Breast epithelium (tissue), 4 donors: ENCODE measurements at places on chromosomes 12 and 14.

DNA sequence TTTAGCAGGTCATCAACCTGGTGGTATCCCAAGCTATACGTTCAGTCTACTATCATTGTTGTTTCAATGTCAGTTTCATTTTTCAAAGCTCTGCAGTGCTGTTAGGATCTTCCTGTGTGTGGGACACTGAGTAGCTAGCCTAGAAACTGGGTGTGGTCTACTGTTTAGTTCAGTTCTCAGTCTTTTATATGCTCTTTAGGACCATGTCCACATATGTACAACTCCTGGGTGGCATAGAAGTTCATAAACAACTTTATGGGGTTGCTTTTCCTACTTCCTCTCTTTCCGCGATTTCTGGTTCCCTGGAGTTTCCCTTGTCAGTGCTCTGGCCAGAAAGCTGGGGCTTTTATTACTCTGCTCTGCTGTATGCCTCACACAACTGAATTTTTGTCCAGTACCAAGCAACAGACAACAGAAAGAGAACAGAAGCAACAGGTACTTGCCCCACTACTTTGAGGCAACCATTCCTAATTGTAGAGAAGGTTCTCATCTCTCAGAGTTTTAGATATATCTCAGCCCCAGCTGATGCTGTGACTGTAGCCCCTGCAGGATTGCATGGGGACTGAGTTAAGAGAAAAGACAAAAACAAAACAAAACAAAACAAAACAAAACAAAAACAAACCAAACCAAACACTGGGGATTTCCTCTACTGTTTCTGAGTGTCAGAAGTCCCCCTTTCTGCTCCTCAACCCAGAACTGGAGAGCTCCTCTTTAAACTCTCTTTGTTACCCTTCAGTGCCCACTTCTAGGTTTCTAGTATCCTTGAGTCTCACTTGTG, 30.3 kb downstream of the MIS18BP1 start:
- no peak overlapping the region for H3K4me3 ChIP-seq
- H3K27me3 ChIP-seq, result no peaks in the 10 kb centered on the region
- no peak overlapping the region for H3K27ac ChIP-seq
- no peaks in the 10 kb centered on the region for H3K4me1 ChIP-seq
- no peaks in the 10 kb centered on the region for H3K36me3 ChIP-seq

GRCh38 chr12:12582193-12582881, 19.7 kb upstream of the DUSP16 start:
- H3K4me1 ChIP-seq, result no peaks in the 10 kb centered on the region
- H3K36me3 ChIP-seq, result no peaks in the 10 kb centered on the region
- H3K27ac ChIP-seq, result peak overlapping the region; percentile 66
- H3K4me3 ChIP-seq, result no peak overlapping the region
- DNase-seq, result no peak

GRCh38 chr12:75505706-75506312, 5.6 kb downstream of the KRR1 start:
- no peak overlapping the region for H3K27ac ChIP-seq
- H3K36me3 ChIP-seq, result no peaks in the 10 kb centered on the region
- H3K4me3 ChIP-seq, result no peak overlapping the region
- DNase-seq, result no peak
- H3K4me1 ChIP-seq, result peaks cover 8% of the 10 kb centered on the region

DNA sequence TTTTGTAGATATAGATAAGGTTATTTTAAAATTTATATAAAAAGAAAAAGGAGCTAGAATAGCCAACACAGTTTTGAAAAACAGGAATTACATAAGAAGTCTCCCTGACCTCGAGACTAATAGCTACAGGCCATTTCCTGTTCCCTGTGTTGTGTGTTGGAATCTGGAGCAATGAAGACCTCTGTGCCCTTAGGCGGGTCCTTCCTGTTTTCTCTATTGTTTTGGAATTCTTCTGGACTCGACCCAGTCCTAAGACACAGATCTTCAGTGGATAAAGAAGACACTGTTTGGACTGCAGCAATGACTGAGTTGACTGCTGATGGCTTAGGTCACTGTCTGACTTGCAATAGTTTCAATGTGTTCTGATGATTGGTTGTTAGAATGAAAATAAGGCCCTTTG, 26.2 kb downstream of the SNRPF start:
- no peaks in the 10 kb centered on the region for H3K27me3 ChIP-seq
- H3K4me1 ChIP-seq, result no peaks in the 10 kb centered on the region
- H3K4me3 ChIP-seq, result no peak overlapping the region
- H3K36me3 ChIP-seq, result no peaks in the 10 kb centered on the region
- peak overlapping the region; percentile 69 for H3K27ac ChIP-seq

DNA sequence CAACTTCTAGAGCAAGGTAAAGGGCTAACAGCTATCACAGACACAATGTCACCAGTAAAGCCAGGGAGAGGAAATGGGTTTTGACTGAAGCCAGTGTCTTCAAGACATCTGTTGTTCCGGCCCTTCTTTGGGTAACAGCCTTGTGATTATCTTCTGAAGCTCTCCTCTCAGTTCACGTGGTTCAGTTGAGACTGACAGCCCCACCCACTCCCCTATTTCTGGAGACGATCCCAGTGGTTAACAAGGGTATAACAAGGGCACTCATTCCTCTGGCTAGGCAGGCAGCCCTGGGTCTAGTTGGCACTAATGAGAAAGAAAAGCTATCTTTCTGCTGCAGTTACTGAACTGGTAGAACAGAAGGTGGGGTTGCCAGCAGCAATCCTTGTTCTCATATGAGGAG, 6.9 kb downstream of the GNPTAB start:
- H3K27me3 ChIP-seq, result no peaks in the 10 kb centered on the region
- H3K36me3 ChIP-seq, result no peaks in the 10 kb centered on the region
- no peak overlapping the region for H3K4me3 ChIP-seq

DNA sequence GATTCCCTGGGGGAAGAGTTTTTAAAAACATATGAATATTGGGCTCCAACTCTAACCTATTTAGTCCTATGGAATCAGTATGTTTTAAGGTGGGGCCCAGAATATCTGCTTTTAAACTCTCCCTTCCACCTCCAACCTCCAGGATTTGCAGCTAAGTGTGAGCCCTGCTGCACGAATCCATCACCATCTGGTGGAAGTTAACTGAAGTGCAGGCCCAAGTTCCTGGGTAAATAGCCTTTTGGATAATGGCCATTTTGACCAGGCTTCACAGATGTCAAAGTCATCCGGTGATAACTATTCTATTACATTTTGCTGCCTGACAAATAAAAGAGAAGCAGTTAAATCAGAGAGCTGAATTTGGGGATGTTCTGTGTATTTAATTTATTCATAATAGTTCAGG, 58.1 kb upstream of the RMST start:
- H3K4me3 ChIP-seq, result no peak overlapping the region
- H3K27me3 ChIP-seq, result no peaks in the 10 kb centered on the region
- H3K27ac ChIP-seq, result no peak overlapping the region
- no peaks in the 10 kb centered on the region for H3K4me1 ChIP-seq

DNA sequence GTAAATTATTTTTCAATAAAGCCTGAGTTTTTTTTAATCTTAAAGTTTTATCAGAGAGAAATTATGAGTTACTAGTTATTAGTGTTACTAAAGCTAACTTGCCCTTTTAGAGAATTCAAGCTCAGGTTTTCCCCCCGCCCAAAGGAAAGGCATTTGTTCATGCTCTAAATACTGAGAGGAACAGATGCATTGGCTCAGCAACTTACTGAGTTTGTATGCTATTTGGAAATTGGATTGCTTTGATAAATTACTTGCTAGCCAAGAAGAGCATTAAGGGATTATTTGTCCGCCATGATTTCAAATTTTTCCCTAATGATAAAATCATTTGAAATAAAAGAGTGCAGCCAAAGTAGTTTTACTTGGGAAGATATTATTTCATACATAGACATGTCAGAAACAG, 149.4 kb downstream of the METTL25 start:
- no peak overlapping the region for H3K27ac ChIP-seq
- no peak for DNase-seq
- no peaks in the 10 kb centered on the region for H3K27me3 ChIP-seq
- no peak overlapping the region for H3K4me3 ChIP-seq
- H3K4me1 ChIP-seq, result no peaks in the 10 kb centered on the region

DNA sequence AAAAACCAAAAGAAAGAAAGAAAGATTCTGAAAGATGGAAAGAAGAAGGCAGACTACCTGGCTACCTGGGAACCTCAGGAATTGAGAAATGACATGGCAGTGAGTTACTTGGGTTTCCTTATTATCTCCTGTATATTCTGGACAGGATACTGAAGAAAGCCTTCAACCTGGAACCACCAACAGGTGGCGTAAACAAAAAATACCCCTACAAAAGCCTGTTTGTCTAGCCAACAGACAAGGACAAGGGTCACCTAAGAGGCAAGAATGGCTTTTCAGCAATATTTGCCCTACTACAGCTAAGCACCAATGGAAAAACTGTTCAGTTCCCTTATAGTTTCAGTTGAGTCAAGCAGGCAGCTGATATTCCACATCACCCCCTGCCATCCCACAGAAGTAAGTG, 274.9 kb downstream of the GPHN start:
- no peaks in the 10 kb centered on the region for H3K36me3 ChIP-seq
- DNase-seq, result no peak
- no peak overlapping the region for H3K4me3 ChIP-seq
- H3K4me1 ChIP-seq, result no peaks in the 10 kb centered on the region
- H3K27me3 ChIP-seq, result no peaks in the 10 kb centered on the region
- H3K27ac ChIP-seq, result no peak overlapping the region

DNA sequence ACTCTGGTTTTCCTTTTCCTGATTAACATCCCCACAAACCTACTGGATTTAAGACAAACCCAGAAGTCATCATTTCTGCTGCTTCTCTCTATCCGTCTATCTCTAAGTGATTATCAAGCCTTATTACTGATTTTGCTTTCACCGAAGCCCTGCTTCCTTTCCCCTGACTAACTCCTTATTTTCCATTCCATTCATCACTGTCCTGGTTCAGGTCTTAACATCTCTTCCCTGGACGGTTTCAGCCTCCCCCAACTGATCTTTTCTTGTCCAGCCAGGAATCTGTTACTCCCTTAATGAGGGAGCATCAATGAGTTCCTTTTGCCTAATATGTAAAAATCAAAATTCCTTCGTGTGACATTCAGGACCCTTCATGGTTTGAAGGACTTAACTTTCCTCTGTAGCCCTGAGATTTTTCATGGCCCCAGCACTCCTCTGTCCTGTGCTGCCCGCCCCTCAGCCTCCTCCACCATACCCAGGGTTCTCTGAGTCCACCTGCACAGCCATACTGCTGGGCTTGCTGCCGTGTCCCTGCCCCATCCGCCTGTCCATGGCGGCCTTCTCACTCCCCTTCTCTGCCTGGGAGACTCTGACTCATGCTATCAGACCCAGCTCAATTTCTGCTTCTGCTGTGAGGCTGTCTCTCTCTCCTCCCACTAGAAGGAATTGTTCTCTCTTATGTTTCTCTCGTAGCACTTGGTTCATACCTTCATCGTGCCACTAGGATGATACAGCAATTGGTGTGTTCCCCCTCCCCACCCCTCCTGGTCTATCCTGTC, 167.8 kb upstream of the HIF1A start:
- no peak for DNase-seq
- H3K4me3 ChIP-seq, result no peak overlapping the region
- peak overlapping the region; percentile 87 for H3K27ac ChIP-seq

DNA sequence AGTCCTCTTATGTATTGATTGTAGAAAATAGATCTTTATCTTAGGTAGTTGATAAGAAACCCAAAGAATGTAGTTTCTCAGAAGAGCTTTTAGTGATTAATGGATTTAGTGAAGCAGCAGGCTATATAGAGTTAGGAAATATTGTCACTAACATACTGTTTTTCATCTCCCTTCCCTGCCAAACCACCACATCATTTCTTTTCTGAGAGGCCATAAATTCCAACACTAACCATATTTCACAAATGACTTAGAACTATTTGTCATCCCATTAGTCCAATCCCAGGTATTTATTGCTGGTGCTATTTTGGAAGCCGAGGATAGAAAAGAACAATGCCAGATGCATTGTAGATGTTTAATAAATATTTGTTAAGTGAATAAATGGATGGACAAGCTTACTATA, 185.7 kb downstream of the KICS2 start:
- no peak overlapping the region for H3K27ac ChIP-seq
- peaks cover 4% of the 10 kb centered on the region for H3K4me1 ChIP-seq
- no peaks in the 10 kb centered on the region for H3K27me3 ChIP-seq
- H3K4me3 ChIP-seq, result no peak overlapping the region
- no peak for DNase-seq

GRCh38 chr12:11981121-11981733, 89.5 kb upstream of the BCL2L14 start:
- DNase-seq, result no peak
- no peaks in the 10 kb centered on the region for H3K27me3 ChIP-seq
- no peak overlapping the region for H3K27ac ChIP-seq
- H3K4me1 ChIP-seq, result no peaks in the 10 kb centered on the region
- H3K36me3 ChIP-seq, result no peaks in the 10 kb centered on the region

- H3K4me3 ChIP-seq, result no peak overlapping the region
- H3K27ac ChIP-seq, result peak overlapping the region; percentile 57
- H3K4me1 ChIP-seq, result no peaks in the 10 kb centered on the region
- no peaks in the 10 kb centered on the region for H3K27me3 ChIP-seq
- no peaks in the 10 kb centered on the region for H3K36me3 ChIP-seq
These were observed 8.4 kb downstream of the GPRC5A start for GRCh38 chr12:12899530-12900380.

DNA sequence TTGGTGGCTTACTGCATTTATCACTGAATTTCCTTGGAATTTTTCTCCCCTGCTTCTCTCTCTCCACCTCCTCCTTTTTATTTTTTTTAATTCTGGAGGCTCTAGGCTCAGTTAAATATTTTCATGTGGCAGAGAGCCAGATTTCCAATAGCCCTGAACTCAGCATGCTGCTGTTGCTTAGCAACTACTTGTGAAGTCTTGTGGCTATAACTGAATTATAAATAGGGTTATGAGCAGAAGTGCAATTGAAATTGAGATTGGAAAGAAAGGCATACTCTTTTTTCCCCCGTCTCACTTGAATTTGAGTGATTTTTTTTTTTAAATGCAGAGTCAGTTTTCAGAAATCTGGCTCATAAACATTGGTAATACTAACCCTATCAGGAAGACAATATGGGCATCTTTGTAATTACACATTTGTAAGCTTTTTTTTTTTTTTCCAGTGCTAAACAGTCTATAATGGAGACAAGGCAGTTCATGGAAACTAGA, 38.3 kb downstream of the ATF7IP start:
- no peaks in the 10 kb centered on the region for H3K36me3 ChIP-seq
- no peak for DNase-seq
- no peaks in the 10 kb centered on the region for H3K27me3 ChIP-seq
- H3K27ac ChIP-seq, result peak overlapping the region; percentile 59
- H3K4me3 ChIP-seq, result no peak overlapping the region

GRCh38 chr14:62029569-62029924, 267.3 kb downstream of the SNAPC1 start:
- no peak for DNase-seq
- H3K27me3 ChIP-seq, result no peaks in the 10 kb centered on the region
- H3K4me1 ChIP-seq, result no peaks in the 10 kb centered on the region

- peaks cover 15% of the 10 kb centered on the region for H3K27me3 ChIP-seq
- H3K36me3 ChIP-seq, result no peaks in the 10 kb centered on the region
- no peaks in the 10 kb centered on the region for H3K4me1 ChIP-seq
- no peak for DNase-seq
- H3K27ac ChIP-seq, result no peak overlapping the region
- H3K4me3 ChIP-seq, result no peak overlapping the region
These were observed 3.7 kb downstream of the SMOC1 start for GRCh38 chr14:69882915-69883314.
